ENCODE measurements at places on chromosomes 4 and X.

GRCh38 chrX:24131476-24131875, 18.1 kb upstream of the ZFX start:
- no peak for DNase-seq

DNA sequence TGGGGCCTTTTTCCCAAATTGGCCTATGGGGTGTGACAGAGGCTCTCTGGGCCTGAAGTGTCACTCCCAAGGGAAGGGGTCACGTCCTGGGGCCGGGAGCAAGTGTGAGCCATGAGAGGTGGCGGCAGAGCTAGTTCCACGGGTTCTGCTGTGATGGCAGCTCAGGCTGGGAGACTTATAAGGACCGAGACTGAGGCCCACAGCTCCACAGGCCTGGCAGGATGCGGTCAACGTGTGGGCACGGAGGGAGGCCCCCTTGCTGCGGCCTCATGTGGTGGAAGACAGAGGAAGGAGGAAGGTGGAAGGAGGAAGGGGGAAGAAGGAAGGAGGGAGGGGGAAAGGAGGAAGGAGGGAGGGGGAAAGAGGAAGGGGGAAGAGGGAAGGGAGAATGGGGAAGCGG, 7.2 kb upstream of the CPLX1 start:
- DNase-seq: no peak

- no peak for DNase-seq
Measured at GRCh38 chr4:176287546-176287945, 18.5 kb upstream of the ASB5 start.

GRCh38 chr4:55442541-55442940, 46.8 kb downstream of the TMEM165 start:
- DNase-seq: no peak

GRCh38 chr4:288891-289290, 16.4 kb downstream of the ZNF732 start:
- DNase-seq: no peak

GRCh38 chr4:155304375-155304774, 72.4 kb downstream of the MAP9 start:
- no peak for DNase-seq

DNA sequence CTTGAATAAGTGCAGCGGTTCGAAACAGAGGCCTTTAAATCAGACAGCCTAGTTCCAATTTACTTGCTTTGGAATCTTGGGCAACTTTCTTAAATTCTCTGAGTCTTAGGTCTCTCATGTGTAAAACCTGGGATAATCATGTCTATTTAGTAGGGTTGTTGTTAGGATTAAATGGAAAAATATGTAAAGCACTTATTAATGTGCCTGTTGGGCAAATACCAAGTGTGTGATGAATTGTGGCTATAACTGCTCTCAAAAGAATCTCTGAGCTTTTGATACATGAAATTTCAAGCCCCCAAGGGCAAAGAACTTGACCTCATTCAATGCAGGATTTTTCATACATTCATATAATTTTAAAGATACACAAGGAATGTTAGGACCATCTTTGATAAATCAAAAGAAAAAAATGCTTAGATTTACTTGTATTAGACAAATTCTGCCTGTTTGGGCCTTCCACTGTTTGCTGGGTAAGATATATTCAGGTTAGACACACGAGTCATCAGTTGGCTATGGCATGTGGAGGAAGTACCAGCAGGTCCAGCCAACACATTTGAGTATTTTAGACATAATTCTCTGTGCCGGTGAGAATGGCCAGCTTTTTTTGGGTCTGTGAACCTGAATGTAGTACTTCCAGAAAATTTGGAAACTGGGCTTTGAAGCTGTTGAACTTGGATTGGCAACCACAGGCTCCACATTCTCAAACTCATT, 241.4 kb upstream of the CNKSR2 start:
- no peak for DNase-seq

DNA sequence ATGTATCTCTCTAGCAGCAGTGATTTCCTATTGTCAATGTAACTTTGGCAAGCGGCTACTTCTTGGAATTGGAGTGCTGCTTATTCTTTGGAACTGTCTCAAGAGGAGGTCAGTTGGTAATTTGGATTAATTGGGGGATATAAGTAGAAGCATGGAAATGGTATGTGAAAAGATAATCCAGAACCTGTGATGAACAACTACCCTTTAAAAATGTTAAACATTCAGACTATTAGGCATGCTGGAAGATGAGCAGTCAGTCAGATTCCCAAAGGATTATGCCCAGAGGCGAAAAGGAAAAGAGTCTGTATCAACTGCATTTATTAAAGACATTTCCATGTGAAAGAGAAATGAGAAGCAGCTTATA, 62.5 kb downstream of the SEC24D start:
- DNase-seq: no peak

DNA sequence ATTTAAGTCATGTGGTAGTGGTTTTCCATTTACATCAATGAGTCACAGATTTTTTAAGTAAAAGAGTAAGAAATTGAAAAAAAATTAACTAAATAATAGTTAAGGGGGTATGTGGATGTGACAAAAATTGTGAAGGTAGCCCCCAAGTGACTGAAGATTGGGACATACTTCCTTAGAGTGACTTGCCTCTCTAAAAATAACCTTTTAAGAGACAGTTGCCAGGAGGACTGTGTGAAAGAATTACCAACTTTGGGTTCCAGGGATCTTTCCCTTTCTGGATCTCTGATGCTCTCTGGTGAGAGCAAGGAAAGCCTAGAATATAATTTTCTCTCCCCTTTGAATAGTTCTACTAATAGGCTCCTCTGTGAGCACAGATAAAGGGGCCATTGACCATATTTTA, 42.7 kb downstream of the NHSL2 start:
- DNase-seq: no peak

DNA sequence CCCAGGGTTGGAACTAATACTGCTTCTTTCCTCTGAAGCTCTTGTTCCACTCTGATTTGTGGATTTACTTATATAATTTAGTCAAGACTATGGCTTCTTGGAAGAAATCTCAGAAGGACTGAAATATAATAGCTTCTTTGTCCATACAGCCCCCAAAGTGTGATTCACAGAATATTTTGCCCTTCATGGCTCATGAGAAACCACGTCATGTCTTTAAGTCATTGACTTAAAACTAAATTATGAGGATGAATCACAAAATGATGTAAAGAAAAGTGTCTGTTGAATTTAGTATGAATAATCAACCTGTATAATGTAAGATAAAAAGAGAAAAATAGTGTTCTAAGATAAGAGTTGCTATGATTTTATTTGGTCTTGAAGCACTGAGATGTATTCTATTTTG, 43.3 kb upstream of the AGA start:
- DNase-seq: no peak

DNA sequence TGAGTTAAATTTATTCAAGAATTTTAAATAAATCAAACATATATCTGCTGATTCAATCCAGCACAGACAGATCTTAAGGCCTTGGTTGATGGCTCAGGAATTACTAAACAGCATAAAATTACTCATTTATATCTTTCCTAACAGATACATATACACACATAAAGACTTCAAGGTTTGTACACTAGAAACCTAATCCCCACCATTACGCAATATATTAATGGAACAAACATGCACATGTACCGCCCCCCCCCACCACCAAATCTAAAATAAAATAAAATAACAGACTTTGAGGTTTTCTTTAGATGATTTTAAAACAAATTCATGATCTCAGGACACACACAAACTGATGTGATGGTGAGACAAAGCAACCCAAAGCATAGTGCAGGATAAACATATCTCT, 333.9 kb upstream of the DDX53 start:
- no peak for DNase-seq

DNA sequence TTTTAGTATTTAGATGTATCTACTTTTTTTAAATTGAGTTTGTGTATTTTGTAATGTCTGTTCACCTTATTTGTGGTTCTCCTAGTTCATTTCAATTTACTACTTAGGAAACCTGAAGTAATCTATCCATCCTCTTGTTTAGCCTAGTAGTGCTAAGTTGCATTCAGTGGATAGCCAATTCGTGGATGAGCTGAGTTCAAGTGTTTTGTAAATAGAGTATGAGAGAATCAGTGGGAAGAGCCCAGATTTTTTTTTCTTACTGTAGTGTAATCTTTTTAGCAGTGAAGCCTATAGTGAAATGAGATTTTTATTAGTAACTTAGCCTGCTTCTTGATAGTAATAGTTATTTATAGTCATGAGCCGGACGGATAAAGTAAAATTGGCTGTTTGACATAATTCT, 21.7 kb downstream of the STAG2 start:
- no peak for DNase-seq

DNA sequence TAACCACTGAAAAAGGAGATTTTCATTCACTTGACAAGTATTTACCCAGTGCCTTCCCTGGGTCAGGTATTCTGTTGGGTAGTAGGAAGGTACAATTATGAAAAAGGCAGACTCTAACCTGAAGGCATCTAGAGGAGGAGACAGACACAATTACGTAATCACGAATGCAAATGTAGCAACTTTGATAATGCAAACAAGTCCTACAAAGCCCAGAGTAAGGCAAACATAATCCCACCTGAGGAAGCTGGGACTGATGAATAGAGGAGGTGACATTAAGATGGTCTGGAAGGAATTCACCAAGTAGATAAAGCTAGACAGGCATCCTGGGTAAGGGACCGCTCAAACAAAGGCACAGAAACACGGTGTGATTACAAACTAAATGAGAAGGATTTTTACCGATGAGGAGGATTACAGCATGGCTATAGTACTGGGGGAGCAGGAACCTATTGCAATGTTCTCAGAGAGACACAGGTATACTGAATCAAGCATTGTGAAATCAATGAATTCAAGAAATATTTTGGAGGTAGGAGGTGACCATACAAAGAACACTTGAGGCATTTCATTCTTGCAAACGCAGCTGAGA, 37.1 kb downstream of the TMEM150C start:
- no peak for DNase-seq

DNA sequence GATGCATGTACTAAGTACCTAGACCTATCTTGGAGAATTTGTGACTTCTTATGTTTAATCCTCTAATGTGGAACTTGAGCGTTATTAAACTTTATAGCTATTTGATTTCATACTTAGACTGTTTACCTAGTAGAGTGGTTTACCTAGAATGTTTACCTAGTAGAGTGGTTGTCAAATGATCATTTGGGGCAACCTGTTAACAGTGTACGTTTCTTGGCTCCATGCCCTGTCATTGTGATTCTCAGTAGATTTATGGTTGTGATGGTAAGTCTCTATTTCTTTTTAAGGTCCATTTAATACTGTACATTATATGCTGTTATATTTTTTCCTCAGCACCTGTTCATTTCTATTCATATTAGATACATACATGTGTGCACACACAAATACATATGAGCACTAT, 233.0 kb upstream of the MAD2L1 start:
- DNase-seq: no peak

DNA sequence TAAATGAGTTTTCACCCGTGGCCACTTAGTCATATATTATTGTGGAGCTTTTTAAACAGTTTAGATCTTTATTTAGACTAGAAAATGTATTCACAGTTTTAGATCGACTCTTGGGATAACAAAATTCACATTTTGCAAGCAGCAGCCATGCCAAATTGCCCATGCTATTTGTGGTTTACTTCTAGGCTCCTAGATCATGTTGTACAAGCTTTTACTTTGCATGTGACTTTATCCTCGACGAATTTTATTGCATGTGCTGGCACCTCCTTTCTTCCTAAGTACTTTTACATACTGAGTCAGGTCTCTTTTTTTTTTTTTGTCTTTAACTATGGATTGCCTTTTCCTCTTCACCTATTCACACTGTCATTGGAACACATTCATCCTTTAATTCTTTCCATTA, 23.2 kb downstream of the BBS12 start:
- DNase-seq: no peak

- no peak for DNase-seq
Measured at GRCh38 chrX:134679221-134679620, 20.9 kb upstream of the PLAC1 start.

DNA sequence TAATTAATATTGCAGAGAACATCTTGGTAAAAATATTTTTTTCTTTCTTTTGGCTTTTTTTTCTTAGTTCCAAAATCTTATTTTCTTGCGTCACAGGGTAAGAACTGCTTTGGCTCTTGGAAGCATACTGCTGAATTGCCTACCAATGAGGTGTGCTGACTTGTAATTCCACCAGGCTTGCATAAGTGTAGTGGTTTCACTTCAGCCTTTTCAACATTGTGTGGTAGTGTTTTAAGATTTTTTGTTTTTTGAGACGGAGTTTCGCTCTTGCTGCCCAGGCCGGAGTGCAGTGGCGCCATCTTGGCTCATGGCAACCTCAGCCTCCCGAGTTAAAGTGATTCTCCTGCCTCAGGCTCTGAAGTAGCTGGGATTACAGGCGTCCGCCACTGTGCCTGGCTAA, 42.4 kb downstream of the N4BP2 start:
- DNase-seq: no peak

- DNase-seq: no peak
Measured at GRCh38 chrX:69116077-69116476, 49.2 kb downstream of the PJA1 start.

GRCh38 chrX:108380222-108380621, 58.0 kb downstream of the COL4A6 start:
- DNase-seq: no peak

DNA sequence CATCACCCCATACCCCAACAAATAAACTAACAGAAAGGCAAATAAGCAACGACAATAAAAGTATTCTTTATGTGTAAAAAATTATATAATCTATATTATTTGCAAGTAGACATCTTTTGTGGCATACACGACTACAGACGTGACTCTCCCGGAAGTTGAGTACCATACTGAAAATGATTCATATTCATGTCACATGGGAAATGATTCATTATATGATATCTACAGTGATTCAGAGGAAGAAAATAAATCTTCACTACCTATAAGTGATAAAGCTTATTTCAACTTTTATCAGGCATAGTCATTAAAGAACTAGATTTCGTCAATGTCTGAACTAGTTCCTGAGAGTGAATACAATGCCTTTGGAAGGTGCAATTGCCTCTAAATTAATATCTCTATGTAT, 4.6 kb upstream of the ANTXR2 start:
- no peak for DNase-seq

DNA sequence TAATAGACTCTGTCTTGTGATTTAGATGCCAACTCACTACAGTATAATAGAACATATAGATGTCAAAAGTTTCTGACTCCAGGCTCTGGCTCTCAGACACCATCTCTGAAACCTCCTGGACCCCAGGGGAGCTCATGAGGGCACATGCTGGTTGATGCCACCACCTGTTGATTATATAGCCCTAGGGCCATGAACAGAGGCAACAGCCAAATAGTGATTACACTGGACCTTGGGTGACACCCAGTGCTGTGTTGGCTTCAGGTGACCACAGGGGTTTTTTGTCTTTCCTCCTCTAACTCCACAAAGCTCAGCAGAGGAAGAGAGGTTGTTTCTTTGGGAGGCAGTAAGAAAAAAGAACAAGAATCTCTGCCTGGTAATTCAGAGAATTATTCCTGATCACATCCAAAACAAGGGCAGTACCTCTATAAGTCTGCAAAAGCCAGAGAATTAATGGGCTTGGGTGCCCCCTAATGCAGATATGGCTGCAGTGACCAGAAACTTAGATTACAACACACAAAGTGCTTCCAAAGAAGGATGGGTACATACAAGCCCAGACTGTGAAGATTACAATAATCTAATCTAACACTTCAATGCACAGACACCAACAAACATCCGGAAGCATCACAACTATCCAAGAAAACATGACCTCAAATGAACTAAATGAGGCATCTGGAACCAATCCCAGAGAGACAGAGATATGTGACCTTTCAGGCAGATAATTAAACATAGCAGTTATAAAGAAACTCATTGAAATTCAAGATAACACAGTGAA, 1920.6 kb downstream of the ARAP2 start:
- DNase-seq: no peak

- DNase-seq: no peak
Measured at GRCh38 chr4:63211776-63212479, 1197.3 kb downstream of the TECRL start.

GRCh38 chrX:71366674-71367256, 608 bp downstream of the TAF1 start:
- peak; percentile 15 for DNase-seq

All from uterus (tissue), 4 donors.